ENCODE measurements at places on chromosomes 7 and 10.

GRCh38 chr10:85420501-85421191 is 945.9 kb downstream of the GRID1 start:
- DNase-seq: no peak

GRCh38 chr7:37832194-37832593 is 16.2 kb upstream of the NME8 start:
- DNase-seq: no peak

- DNase-seq: no peak
Measured at GRCh38 chr10:71292624-71293445, 26.2 kb upstream of the SLC29A3 start.

- DNase-seq: no peak
Measured at GRCh38 chr7:86558680-86559501, 84.8 kb upstream of the GRM3 start.

GRCh38 chr7:17706275-17706674 is 234.0 kb downstream of the SNX13 start:
- DNase-seq: no peak

- no peak for DNase-seq
Measured at GRCh38 chr7:34357068-34357467, 300.9 kb upstream of the NPSR1 start.

DNA sequence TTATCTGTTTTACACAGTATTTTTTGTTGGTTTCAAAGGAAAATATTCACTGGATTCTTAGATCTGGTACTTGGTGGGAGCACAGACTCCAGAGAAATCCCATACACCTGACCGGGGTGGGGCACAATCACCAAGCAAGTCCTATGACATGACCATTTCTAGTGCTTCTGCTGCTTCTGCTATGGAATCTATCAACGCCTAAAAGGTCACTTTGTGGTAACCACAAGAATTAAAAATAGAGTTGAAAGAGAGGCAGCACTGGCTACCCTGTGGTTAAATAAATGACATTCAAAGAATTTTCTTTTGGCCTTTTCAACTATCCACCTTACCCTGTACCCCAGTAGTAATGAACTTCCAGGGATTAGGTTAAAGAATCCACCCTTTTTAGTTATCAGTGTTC is 329.9 kb upstream of the VWC2 start:
- no peak for DNase-seq

DNA sequence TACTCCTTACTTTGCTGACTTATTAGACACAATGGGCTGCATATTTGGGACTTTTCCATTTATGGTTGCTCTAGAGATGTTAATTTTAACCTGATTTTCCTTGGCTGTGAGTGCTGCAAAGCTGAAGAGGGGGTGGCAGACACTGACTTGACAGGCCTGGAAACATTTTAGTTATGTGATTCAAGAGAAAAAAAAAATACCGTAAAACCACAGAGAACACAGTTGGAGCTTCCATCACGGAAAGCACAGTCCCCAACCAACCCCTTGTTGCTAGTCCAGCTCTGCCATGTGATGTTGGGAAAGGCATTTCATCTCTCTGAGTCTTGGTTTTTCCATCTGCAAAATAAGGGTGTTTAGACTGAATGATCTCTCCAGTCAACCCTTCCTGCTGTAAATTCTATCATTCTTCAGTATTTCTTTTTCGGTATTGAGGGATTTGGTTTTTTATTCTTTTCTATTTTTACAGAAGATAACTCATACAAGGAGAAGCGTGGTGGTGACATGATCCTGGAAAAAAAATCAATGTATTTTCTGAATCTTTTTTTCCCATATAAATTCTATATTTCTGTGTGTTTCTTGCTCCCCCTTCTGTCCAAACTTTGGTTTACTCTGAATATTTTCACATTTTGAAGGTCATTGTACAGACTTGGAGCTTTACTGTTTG is 246.1 kb downstream of the REEP3 start:
- DNase-seq: peak; percentile 20

- no peak for DNase-seq
Measured at GRCh38 chr10:126186766-126187165, 201.5 kb downstream of the ADAM12 start.

- DNase-seq: no peak
Measured at GRCh38 chr10:78862328-78862640, 206.5 kb upstream of the ZMIZ1 start.

GRCh38 chr10:119614686-119615085 is 17.9 kb upstream of the TIAL1 start:
- no peak for DNase-seq

DNA sequence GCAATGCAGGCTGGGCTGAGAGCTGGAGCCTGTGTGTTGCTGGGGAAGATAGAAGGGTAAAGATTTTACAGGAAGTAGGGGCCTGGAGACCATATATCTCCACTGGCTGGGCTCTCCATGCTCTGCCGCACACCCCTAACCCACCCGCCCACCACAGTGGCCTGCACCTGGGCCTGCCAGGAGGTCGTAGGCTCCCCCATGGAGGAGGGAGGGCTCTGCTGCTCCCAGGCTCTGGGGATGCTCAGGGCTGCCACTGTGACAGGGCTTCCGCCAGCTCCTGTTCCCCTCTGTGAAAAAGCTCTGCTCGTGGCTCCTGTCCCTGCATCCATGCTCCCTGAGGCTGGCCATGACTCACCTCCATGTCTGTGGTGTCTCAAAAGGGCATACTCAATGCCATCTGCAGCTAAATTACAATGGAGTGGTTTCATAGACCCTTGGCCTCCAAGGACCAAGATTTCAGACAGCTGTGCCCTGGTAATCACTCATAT is 106.0 kb downstream of the CXCL12 start:
- DNase-seq: no peak

GRCh38 chr10:102434394-102435132 is 2.2 kb upstream of the CUEDC2 start:
- no peak for DNase-seq

GRCh38 chr10:97426776-97427570 is 982 bp downstream of the PGAM1 start:
- no peak for DNase-seq

- no peak for DNase-seq
Measured at GRCh38 chr10:98339799-98340198, 71.8 kb upstream of the LOXL4 start.

DNA sequence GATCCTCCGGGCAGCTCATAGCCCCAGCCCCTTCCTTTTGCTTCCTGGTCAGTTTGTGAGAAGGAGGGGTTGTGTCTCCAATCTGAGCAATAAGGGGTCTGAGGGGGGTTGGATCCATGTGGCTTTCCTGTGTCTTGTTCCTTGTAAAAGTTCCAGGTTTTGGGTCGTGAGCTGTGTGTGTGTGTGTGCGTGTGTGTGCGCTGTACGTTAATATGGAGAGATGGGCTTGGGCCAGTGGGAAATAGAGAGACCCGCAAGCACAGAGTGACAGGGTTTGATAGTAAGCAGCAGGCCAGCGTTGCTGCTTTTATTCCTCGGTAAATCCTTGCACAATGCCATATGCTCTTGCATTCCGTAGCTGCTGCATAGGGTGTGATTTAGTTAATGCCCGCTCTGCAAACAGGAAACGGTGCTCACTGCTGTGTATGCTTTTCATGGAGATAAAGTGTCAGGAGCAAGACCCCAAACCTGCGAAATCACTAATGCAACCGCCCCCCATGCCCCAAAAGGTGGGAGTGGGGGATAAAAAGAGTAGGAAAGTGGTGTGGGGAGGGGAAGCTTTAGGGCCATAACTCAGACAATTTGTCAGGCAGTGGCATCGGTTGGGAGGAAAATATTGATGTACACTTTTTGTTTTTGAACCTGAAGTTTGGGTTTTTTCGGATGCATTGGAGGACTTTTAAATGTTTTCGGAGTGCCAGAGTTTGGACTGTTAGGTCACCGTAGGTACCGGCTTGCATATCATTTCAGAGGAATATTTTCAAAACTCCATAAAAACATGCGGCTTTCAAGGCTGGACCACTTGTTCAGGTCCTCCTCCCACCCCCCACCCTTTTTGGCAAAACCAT is 108.7 kb downstream of the TCF7L2 start:
- DNase-seq: no peak

DNA sequence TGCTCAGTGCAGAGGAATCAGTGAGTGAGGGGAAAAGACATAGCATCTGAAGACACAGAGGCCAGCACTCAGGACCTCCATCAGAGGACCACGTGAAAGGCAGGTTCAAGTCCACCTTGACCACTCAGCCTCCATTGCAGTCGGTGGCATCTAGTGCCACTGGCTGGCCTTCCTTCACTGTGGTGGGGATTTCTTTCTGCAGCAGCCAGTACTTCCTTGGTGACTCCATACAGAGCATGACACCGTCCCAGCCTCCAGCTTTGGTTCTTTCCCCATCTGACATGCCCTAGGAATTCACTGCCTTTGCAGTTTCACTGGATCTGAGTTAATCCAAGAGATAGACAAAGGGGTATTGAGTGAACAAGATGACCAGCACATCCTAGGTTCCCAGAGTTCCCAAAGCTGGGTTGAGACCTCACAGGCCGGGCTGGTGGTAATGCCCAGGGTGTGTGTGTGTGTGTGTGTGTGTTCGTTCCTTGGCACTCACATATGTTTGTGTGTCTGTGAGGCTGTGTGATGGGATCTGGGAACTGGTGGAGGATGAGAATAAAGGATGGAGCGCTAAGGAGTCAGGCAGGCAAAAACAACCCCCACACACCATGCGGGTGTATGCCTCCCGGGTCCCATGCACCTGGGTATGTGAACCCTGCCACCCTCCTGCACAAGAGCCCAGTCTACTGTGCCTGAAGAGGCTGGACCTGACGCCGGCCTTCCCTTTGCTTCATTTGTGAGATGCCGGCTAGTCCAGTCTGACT is 57.8 kb downstream of the SYPL1 start:
- DNase-seq: no peak

GRCh38 chr7:3955026-3955425 is 654.0 kb downstream of the SDK1 start:
- DNase-seq: no peak

GRCh38 chr10:27745732-27746396 is at the start of gene MKX:
MKX (minus strand) TSS chr10:27745819; CDS start chr10:27743415, 2,404 bp downstream.
- peak; percentile 69 for DNase-seq

- no peak for DNase-seq
Measured at GRCh38 chr10:44635176-44635575, 250.3 kb upstream of the CXCL12 start.

- no peak for DNase-seq
Measured at GRCh38 chr7:52209614-52210013, 825.8 kb upstream of the POM121L12 start.

- DNase-seq: no peak
Measured at GRCh38 chr10:48462482-48463020, 142.3 kb downstream of the ARHGAP22 start.
